ENCODE measurements at places on chromosomes 2 and 18.

DNA sequence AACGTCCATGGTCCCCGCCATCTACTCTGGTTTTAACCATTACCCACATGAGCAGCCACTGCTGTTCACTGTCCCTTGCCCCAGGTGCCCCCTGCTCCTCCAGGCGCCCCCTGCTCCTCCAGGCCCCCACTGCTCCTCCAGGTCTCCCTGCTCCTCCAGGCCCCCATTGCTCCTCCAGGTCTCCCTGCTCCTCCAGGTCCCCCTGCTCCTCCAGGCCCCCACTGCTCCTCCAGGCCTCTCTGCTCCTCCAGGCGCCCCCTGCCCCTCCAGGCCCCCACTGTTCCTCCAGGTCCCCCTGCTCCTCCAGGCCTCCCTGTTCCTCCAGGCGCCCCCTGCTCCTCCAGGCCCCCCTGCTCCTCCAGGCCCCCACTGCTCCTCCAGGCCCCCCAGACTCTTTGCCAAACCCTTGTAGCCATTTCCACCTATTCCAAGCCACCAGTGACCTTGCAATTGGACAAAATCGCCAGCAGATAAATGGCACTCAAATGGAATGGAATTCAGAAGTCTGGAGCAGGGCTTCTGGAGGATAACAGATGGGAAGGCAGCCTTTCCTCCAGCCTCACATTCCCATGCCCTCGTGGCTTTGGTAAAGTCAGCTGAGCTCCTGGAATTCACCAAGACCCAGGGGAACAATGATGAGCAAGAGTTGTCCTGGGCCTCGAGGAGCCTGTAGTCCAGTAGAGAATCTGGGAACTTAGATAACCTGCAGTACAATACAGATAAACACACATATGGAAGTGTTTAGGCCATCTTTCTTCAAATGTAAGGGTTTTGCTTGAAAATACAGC lies 13.3 kb upstream of the RPL31 start:
- DNase-seq = no peak

DNA sequence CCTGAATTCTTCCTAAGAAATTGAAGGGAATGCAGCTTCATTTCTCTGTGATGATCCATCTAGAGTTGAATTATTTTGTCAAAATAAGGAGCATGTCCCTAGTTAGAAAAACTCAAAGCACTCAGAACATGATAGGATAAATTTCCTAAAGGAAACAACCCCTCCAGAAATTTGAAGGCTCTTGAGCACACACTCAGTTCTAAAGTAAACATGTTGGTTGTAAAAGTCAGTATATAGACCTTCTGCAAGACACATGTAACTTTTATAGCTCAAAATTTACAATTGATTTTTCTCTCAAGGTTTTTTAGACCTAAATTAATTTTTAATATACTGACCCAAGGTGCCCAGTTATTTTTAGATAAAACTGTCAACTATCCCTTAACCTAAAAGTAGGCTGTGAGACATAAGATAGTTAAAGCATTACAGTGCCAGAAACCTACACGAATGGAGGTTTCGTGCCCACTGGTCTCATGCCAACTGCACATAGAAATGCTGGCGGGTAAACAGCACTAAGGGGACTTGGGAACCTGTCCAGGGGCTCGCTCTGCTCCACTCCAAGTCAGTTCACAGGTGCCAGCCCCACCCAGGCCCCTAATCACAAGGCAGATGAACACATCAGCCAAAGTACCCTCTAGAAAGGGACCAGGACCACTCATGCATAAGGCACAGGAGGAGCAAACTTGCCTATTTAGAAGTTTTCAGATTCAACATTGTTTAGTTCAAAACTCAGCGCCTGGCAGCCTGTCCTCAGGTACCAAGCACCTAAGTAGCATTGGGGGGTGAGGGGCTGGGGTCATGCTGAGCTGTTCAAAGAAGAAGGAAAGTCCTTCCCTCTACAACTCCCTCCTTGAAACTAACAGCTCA lies 106.5 kb downstream of the SMC6 start:
- no peak for DNase-seq

DNA sequence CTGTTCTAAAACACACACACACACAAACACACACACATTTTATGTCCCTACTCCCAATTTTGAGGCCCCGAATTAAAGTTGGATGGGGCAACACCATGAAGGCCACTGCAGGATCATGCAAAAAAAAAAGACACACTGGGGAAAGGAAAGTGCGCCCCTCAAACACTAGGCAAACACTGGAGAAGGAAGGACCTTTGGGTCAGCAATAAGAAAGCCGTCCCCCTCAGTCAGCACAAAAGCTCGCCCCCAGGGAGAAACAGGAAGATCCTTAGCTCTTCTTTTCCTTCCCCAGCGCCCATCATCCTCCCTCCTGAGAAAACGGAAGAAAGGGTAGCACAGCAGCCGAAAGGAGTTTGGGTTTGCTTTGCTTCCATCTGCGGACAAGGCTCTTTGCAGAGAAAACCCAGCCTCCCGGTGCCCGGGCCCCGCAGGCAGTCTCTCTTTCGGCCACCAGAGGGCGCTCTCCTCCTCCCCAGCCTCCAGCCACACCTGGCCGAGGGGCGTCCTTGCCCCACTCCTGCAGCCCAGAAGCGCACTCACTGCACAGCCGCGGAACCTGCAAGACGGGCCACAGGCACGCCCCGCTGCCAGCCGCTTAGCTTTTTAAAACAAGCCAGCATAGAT lies 248.5 kb downstream of the CDH20 start:
- DNase-seq = peak; percentile 80

DNA sequence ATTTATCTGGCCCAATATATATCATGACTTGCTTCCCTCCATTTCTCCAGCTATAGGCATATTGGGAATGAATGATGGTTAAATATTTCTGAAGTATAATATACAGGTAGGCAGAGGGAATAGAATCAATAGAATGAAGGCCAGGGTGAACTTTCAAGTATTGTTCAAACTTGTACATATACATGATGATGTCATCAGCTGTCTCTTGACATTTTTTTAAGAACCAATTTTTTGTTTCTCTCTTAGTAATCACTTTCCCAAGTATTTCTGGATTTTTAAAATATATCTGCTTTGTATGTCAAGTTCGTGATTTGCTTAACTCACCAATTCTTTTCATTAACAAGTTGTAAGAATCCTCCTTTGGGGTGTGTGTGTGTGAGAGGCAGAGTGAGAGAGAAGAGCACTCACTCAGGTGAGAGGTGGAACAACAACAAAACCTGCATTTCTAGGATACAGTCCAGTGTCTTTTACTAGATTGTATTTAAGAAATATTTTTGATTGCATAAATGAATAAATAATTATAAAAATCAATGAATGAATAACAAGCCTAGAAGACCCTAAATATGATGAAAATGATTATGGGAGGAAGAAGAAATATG lies 1239.1 kb downstream of the LRP1B start:
- peak; percentile 7 for DNase-seq

DNA sequence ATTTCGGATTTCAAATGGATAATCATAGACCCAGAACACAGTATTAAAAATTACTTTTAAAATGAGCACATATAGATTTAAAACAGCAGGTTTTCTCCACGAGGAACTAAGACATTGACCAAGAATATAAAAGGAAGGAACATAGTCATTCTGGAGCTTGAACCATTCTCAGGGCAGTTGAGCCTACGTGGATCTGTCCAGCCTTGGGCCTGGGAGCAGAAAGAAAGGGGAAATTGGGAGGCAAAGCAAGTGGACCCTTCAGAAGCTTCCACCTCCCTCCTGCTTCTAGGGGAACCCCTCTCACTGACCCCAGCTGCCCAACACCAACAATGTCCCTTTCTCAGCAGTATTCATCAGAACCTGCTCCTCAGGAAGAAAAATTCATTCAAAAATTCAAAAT lies 31.4 kb upstream of the TTC39C start:
- no peak for DNase-seq

DNA sequence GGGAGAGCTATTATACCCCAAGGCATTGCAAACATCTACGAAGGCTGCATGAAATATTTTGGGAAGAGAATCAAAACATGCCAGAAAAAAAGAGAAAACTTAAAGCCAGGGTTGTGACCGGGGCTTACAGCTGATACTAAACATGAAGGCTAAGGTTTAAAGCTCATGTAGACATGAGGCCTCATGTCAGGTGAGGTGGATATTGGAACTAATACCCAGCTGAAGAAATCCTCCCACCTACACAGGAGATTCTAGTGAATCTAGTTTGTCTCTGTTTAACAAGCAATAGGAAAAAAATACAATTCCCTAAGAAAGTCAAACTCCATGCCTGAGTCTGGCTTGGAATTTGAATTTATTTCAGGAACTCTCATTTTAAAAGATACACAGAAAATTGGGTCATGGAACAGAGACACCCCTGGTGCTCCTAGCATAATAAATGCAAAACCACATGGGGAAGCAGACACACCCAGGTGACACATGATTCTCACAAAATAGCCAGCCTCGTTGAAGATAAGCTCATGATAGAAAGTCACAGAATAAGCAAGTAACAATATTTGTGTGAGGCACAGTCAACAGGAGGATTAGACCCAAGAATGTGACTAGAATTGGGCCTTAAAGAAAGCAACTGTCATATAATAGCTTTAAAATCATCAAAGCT lies 42.2 kb downstream of the UPP2 start:
- DNase-seq = no peak

GRCh38 chr2:148517822-148518221 lies 126.7 kb upstream of the EPC2 start:
- no peak for DNase-seq

DNA sequence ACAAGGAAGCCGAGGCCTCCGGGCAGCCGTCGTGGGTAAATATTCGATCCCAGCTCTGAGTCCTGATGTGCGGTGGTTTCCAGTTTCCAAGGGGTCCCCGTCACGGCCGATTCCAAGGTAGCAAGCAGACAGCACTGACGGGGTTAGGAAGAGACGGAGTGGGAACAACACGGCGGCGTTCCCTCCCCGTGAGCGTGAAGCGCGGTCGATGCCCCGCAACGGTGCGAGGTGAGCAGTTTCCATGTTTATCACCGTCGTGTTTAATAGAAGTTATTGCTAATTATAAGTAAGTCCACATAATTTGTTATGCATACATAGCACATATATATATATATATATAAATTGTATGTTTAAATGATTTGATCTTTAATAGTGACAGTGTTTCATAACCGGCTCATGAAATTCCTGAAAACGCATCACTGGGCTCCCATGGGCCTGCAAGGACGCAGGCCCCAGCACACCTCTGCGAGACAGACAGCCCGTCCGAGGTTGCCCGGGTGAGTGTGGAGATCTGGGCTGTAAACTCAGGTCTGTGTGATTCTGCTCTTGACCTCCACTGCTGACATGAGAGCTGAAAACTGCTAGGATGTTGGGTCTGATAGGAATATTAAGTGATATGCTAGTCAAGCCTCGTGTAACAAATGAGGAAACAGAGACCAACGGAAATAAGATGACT lies 243.5 kb upstream of the SALL3 start:
- DNase-seq = no peak

DNA sequence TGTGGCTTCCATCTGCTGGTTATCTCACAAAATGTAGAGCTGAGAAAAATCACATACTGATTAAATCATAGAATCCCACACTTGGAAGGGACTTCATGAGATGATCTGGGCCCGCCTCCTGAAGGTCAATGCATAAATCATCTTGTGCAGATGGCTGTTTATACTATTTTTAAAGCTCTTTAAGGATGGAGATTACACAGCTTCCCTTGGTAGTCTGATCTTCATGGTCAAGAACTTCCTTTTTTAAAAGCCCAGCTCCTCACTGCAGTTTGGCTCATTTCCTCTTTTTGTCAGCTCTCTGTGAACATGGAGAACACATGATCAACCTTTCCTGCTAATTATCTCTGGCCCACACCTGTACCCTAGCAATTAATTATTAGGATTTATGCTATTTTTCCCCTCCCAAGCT lies 25.9 kb downstream of the GCG start:
- no peak for DNase-seq

GRCh38 chr2:128809259-128809636 lies 490.6 kb upstream of the HS6ST1 start:
- no peak for DNase-seq

DNA sequence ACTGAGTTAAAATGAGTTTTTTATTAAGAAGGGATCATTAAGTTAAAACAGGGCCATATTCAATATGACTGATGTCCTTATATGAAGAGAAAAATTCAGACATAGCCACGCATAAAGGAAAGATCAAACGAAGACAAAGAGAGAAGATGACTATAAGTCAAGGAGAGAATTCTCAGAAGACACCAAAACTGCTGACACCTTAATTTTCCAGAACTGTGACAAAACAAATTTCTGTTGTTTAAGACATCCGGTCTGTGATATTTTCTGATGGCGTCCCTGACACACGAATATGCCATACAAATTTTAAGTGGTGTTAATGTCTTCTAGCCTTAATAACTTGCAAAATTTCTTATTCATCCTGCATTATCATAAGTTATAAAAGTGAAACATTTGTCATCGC lies 1325.2 kb upstream of the DDX18 start:
- no peak for DNase-seq
